ENCODE measurements at places on chromosomes 3 and 15.

DNA sequence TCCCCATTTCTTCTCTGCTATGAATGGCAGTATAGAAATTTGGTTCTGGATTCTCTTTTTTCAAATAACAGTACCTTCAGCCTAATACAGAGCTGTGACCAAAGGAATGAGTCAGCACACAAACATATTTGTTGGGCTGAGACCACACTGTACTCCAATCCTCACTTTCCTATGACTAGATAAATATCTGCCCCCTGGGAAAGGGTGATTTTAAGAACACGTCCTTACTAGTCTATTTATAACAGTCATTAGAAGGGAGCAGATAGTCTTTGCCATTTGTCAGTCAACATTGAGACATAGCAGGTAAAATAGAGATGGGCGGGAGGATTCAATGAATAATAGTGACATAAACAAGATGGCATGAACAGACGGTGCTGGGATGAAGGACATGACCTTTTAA, 461.3 kb downstream of the MCTP2 start:
- no peak for DNase-seq

- no peak for DNase-seq
Measured at GRCh38 chr3:197590313-197590962, 34.7 kb upstream of the BDH1 start.

GRCh38 chr3:110736332-110736731, 335.3 kb upstream of the NECTIN3 start:
- DNase-seq: no peak

- no peak for DNase-seq
Measured at GRCh38 chr3:105868431-105868741, 426 bp downstream of the CBLB start.

DNA sequence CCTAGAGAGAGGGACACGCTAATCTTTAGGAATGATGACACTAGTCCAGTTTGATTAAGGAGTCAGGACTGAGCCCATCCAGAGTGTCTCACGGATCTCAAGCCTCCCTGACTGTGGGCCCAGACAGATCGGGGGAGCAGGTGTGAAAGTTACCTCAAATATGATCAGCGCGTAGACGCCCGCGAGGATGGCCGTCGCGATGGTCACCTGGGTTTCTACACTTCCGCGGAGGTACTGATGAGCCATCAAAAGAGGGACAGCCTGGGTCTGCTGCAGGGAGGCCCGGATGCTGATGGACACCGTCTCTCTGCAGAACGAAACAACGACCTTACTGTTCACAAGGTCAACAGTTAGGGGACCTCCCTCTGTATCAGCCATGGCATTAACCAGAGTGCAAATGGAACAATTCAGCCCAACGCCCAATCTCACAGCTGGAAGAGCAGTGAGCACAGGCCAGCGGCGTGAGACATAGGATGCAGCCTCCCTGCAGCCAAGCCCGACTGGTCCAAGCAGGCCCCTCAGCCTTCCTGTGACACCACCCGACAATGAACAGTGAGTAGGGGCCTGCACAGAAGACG, 84.4 kb downstream of the OCA2 start:
- DNase-seq: no peak

- no peak for DNase-seq
Measured at GRCh38 chr3:112739252-112739965, 98.5 kb upstream of the CCDC80 start.

GRCh38 chr15:62262305-62262941, 97.3 kb upstream of the C2CD4B start:
- DNase-seq: no peak

- no peak for DNase-seq
Measured at GRCh38 chr3:48765376-48765775, 48.4 kb upstream of the IP6K2 start.

DNA sequence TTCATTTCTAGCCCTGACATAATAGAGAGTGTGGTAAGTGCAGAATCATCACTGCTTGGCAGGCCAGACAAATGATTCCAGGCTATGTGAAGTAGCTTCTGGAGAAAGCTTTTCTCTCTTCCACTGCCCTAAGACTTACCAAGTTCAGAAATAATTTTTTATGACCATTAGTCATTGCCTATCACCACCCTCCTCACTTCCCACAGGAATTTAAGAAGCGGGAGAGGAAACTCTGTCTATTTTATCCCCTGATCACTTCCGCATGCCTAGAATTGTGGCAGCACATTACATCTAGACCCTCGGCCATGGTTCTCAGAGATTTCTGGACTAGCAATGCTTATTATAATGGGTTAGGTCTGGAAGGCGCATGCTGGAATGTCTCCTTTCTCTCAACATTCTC, 397.8 kb upstream of the NR2F2 start:
- DNase-seq: peak; percentile 46

- DNase-seq: peak; percentile 94
Measured at GRCh38 chr3:29694783-29695182, 413.9 kb downstream of the RBMS3 start.

DNA sequence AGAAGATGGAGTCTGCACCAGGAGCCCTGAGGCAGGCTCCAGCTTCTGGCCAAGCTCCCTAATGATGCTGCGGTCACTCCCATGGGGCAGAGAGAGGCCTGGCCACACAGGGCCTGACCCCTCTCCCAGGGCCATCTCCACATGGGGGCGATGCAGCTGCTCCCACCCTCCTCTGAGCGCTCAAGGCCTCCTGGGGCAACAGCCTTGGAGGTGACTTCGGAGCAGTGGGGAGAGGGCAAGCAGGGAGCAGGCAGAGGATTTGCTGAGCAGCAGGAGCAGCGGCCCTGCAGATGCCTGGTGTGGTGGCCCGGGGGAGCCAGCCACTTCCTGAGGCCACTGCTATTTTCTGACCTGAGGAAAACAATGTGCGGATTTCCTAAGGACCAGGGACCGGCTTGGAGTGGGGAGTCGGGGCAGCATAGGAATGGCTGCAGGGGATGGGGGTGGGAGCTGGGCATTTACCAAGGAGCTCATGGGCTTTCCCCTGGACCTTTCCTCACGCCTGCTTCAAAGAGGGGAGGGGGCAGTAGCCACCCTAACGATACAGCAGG, 81.6 kb upstream of the RPL32 start:
- DNase-seq: no peak

DNA sequence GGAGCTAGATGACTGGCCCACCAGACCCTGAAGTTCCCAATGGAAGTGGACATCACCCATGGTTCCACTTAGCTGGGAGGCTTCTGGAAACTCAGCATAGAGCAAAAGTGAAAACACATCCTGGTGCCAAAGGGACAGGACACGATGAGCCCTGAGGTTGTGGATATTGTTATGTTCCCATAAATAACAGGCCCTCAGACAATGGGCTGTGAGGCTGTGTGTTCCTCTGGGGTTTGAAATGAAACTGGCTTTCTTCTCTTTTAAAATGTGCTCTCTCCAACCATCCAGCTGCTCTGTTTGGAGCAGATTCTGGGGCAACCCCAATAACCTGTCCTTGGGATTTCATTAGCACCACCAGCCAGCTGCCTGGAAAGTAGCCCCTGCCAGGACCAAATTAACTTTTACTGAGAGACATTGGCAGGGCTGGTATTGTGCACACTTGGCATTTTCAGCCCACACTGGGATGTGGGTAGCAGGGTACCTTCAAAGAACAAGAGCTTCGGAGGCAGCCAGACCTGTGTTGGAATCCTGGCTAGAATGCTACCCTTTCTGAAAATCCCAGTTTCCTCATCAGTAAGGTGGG, 97.5 kb downstream of the DNAJB8 start:
- DNase-seq: no peak

DNA sequence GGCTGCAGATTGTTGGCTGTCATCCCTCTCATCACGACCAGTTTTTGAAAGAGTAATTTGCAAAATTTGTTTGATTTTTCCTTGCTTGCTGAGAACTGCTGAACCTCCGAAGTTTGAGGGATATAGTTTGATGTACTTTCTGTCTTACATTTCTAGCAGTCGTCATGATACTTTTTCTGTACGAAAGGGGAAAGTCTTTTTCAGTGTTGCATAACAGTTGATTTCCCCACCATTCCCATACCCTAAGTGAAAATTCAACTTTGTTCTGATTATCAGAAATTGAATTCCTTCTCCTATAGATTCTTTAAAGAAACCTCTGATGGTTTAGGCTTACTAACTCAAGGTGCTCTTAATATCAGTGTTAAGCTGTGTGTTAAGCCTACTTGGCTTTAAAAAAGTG, 1.6 kb downstream of the PDE8A start:
- no peak for DNase-seq

GRCh38 chr3:194950906-194951628, 265.4 kb downstream of the FAM43A start:
- DNase-seq: no peak

DNA sequence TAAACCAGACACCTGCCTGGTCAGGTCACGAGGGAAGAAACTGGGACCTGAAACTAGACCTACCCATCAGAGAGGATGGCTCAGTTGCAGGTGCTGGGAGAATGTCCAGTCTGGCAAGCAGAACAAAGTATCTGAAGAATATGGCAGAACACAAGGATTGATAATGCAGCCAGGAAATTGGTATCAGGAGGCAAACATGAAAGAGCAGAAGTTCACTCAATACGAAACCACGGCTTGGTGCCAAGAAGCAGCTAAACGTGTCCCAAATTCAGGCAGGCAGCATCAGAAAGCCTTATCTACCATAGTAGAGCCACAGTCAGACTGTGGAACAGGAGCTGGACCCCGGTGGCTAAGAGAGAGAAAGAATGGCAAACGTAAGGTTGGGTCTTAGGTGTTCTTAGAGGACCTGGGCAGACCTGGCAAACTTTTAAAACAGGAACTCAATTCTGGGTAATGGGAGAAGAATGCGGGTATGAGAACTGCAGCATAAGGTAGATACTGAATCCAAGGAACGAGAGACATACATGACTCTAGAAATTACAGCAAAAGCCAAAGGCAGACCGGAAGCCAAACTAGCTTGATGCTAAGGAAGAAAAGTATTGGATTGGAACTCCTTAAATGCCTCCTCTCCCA, 169.0 kb upstream of the NECTIN3 start:
- no peak for DNase-seq

DNA sequence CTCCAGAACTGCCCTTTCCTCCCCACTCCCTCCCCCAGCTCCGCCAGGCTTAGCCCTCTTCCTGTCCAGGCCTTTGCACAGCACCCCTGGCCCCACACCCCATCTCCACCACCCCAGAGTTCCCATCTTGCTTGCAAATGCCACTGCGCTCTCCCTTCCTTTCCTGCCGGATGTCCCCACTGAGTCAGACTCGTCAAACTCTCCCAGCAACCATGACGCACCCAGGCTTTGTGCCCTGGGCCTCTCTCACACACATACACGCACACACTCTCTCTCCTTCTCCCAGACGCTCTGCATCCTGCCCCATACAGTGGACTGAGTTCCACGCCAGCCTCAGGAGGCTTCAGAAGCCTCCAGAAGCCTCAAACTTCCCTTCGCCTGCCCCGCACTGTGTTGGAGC, 2.8 kb upstream of the CCDC9B start:
- peak; percentile 71 for DNase-seq

GRCh38 chr3:134179508-134179907, 71.2 kb downstream of the RYK start:
- no peak for DNase-seq

DNA sequence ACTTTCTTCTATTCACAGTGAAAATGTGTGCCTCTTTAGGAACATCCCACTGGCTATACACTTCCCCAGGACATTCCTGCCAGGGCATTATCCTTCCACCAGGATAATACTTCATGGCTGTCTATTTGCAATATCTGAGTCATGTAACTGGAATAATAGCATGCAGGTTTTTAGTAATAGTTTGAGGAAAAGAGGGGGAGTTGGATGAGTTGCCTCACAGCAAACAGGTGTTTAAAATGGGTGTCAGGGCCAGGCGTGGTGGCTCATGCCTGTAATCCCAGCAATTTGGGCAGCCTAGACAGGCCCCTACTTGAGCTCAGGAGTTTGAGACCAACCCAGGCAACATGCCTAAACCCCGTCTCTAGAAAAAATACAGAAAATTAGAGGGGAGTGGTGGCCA, 585.9 kb downstream of the DIPK2A start:
- DNase-seq: no peak

GRCh38 chr3:120708408-120708807, 26.4 kb upstream of the HGD start:
- no peak for DNase-seq

DNA sequence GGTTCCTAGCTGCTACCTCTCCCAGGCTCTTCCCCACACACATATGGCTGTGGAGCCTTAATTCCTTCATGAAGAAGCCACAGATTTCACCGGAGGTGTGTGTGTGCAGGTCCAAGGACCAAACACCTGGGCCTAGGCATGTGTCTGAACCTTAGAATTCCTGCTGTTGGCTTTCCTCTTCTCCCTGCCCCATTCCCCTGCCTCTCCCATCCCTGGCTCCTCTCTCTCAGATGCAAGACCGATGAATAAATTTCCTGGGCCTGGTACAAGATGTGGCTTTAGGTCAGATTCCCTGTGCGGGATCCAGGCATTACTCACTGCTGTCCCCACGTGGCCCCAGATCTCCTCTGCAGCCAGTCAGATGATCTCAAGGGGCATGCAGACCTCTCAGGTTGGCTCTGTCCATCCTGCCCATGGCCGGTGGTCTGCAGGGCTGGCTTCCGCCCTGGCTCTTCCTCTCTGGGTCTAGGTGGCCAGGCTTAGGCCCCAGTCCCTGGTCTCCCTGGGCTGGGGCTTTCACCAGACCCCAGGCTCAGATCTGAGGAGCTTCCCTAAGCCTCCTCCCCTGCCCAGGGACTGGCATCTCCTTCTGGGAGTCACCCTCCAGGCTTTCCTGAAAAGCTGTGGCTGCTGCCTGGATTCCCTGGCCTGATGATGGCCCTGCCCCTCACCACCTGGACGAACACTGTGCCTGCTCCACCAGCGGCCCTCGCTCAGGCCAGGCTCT, 20.5 kb downstream of the CCR9 start:
- DNase-seq: no peak

DNA sequence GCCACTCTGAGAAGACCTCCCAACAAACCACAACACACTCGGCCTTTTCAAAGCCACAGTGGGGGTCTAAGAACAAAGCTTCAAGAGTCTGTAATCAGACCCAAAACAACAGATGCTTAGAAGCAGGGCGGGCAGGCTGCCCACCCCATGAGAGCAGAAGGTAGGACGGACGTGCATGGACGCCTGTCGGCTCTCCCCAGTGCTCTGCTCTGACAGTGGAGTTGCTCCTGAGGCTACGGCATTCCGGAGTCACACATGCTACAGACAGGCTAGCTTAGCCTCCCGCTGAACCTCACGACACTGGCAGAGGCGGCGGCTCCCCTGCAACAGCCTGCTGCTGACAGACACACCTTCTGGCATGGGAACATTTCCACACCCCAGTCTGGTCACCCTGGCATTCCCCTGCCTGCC, 33.5 kb downstream of the SLCO2A1 start:
- DNase-seq: no peak

DNA sequence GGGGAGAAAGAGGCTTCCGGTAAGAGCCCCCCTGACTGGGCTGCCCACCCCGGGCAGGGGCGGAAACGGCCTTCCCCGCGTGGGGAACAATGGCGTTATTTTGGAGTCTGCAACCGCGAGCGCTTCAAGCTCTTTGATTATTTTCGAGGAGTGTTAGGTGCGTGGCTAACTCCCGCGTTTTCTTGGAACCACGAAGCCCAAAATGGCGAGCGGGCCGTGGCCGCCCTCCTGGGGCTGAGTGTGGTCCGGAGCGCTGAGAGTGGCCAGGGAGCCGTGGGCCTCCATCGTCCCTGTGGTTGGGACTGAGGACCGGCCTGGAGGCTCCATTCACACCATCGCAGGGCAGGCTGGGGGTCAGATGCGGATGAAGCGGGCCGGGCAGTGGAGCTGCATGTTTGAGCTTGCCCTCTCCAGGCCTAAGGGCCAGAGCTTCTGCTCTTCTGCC, 44.6 kb upstream of the POLG start:
- DNase-seq: no peak
